ENCODE measurements at places on chromosomes 11 and 22.

DNA sequence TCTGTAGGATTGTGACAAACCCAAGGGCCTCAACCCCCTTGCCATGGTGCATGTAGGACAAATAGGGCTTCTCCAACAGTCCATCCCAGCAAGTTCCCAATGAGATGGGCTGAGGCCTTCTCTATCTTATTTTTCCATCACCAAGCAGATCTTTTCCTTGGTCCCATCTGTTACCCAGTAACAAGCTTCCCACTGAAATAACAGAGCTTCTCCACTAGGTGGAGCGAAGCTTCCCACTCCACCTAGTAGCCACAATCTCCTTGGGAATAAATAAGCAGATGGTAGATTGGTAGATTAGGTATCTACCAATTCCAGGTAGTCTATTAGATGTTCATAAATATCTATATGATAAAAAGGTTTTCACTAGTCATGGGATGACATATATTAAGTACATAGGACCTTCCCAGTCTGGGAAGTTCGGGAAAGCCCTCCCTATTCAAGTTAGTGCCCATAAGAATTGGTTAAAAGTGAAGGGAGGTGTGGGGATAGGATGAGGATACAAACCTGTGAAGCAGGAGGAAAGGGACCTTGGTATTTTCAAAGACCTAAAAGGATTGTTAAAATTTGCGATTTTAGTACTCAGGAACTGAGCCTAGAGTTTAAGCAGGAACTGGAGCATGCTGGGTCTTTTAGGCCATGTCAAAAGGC lies 5.9 kb upstream of the OR52L1 start:
- DNase-seq = no peak

- no peak for DNase-seq
Observed at GRCh38 chr22:34842630-34843029, 223.3 kb upstream of the ISX start.

GRCh38 chr11:130606178-130606577 lies 157.7 kb downstream of the ADAMTS15 start:
- DNase-seq = no peak

DNA sequence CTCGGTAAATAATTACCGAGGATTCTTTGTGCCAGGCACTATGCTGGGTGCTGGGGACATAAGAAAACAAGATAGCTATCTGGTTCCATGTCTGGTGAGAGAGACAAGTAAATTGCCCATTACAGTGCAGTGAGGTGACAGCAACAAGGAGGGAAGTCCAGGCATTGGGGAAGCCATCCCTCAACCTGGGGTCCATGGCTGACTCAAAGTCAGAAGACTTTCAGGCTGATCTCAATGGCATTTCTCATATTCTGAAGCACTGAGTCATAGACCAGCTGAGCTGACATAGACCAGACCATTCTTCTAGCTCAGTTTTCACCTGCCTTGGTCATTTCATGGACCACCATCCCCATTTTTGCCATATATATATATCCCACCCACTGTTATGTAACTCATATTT lies 158.8 kb downstream of the TTC17 start:
- DNase-seq = no peak

- DNase-seq = peak; percentile 56
Observed at GRCh38 chr11:8913961-8914660, 3.1 kb downstream of the AKIP1 start.

- peak; percentile 21 for DNase-seq
Observed at GRCh38 chr22:38870791-38871359, 1.1 kb downstream of the CBX6 start.
